Activated CD4-positive, alpha-beta T cell treated with anti-CD3 and anti-CD28 coated beads for 1 hour (primary cell): ENCODE measurements at places on chromosomes 1 and 21.

DNA sequence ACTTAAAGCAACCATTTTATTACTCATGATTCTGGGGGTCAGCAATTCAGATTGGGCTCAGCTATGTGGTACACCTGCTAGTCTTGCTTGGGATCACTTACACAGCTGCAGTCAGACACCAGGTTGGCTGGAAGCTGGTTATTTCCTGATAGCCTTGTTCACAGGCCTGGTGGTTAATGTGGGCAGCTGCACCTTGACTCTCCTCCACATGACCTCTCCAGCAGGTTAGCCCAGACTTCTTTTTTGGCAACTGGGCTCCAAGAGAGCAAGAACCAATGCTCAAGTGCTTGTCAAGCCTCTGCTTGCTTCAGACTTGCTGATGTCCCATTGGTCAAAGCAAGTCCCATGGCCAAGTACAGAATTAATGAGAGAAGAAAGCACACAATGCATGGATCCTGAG, 11.8 kb upstream of the POGK start:
- DNase-seq, result no peak

GRCh38 chr1:47661040-47661439, 223.2 kb downstream of the FOXD2 start:
- DNase-seq, result no peak

GRCh38 chr1:29303201-29304024, 67.1 kb downstream of the PTPRU start:
- DNase-seq, result no peak

DNA sequence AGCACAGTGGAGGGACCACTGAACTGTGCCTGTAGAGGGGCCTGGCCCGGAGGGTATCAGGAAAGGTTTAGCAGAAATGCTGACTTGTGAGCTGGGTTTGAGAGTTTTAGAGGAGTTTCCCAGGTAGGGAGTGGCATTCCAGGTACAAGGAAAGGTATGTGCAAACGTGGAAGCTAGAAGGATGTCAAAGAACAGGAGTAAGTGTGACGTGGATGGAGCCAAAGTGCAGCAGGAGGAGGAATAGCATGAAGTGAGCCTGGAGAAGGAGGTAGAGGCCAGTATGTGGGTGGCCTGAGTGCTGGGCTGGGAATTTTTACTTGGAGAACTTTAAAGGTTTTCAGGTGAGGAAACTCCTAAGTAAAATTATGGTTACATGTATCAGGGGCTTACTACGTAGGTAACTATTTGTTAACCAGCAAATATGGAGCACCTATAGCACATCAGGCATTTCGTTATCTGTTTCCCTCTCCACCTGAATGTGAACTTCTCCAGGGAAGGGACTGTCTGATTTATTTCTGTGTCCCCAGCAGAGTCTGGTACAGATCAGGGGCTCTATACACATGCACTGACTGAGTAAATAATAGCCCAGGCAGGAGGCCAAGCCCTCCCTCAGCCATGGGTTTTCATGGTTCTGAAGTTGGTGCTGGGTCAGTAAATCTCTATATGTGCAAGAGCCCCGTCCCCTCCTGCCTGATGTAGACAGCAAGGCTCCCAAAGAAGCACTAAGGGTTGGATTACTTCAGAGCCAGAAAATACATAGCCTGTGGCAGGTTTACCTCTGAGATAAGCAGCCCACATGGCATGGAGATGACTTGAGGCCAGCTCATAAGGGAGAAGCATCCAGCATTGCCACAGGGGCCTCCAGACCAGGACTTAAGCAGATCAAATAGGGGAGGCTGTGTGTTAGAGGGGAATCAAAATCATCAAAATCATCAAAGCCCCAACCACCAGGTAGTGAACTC, 43.4 kb downstream of the CDCP2 start:
- no peak for DNase-seq

DNA sequence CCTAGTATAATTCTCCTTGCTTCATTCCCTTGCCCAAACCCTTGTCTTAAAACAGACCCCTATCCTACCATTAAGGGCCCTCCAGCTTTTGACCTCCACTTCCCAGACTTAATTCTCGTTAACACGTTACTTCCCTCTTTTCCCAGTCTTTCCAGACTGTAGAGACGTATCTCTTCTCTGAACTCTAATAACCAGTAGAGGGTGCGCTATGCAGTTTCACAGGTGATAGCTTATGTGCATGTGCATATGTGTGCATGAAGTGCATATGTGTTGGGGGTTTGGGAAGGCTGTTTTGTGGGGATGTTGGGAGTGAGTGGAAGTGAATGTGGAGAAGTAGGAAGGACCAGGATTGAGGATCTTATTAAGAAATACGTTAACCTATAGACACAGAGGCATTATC, 78.1 kb upstream of the CCDC190 start:
- DNase-seq, result no peak

- DNase-seq, result no peak
Observed at GRCh38 chr1:237938553-237938952, 47.8 kb upstream of the ZP4 start.
